ENCODE measurements at places on chromosomes 5 and 9.
A peak's percentile ranks its signal among the peaks of the same experiment; 100 is the strongest.

DNA sequence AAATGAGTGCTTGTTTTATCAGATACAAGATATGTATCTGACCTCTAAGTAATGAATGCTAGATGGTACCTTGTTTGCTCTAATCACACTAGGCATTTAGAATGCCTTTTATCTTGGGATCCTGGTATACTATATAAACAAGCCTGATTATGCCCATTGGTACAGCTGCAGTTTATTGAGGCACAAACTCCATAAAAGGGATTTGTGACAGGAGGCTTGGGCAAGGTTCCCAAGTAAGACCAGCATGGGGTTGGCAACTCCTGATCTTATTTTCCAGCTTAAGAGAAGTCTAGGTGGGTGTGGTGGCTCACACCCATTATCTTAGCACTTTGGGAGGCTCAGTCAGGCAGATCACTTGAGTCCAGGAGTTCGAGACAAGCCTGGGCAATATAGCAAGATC, 93.9 kb upstream of the DMRT1 start:
- no peak for DNase-seq

DNA sequence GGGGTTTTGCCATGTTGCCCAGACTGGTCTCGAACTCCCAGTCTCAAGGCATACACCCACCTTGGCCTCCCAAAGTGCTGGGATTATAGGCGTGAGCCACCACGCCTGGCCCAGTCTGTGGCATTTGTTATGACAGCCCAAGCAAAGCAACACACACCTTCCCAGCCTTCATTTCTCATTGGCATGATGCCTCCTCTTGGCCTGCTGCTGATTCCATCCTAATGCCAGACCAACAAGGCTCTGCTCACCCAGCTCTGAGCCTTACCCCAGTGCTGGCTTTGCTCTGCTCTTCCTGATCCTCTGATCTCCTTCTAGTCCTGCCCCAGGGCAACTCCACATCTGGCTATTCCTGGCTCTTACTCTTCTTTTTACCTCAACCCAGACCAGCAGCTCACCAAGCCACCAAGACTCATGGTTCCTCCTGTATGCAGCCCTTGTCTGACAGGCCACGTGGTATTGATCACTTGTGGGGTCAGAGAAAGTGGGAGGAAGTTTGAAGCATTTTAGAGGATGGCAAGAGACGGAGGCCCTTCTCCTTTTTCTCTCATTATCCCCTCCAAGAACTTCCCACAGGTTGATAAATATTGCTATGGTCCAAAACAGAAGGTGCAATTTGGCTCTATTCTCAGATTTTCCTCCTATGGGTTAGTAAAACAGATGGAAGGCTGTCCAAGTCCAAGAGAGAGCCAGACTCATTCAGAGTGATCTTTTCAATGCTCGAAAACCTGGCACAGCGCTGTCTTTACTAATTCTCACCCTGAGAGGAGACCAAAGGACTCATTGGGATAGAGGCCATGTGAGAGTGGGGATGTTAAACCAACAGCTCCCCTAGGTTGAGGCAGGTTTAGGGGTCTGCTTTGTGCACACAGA, 958 bp downstream of the CD180 start:
- DNase-seq: no peak

- DNase-seq: no peak
Measured at GRCh38 chr9:20532584-20532983, 89.7 kb downstream of the MLLT3 start.

DNA sequence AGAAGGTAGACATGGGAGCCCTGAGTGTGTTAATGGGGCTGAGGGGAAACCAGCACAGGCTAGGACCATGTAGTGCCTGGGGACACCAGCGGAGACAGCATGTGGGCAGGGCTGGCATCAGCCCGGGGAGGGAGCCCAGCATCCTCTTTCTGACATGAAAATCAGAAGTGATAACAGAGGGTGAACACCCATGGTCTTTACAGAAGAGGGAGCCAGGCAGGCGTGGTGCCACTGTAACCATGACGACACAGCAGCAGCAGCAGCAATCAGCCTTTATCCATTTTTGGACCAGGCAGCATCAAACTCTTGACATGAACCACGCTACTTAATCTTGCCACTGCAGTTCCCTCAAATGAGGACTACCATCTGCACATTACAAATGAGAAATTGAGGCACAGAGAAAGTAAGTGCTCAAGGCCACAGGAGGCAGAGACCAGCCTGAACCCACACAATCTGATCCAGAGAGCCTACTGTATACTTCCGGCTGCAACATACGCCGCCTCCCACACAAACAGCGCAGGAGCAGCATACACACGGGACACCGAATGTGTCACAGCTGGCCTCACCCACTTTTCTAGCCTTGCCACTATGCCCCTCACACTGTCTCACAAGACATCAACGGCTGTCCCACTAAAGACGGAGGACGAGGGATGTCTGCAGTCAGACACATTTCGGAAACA, 23.8 kb downstream of the CAMSAP1 start:
- DNase-seq: no peak

DNA sequence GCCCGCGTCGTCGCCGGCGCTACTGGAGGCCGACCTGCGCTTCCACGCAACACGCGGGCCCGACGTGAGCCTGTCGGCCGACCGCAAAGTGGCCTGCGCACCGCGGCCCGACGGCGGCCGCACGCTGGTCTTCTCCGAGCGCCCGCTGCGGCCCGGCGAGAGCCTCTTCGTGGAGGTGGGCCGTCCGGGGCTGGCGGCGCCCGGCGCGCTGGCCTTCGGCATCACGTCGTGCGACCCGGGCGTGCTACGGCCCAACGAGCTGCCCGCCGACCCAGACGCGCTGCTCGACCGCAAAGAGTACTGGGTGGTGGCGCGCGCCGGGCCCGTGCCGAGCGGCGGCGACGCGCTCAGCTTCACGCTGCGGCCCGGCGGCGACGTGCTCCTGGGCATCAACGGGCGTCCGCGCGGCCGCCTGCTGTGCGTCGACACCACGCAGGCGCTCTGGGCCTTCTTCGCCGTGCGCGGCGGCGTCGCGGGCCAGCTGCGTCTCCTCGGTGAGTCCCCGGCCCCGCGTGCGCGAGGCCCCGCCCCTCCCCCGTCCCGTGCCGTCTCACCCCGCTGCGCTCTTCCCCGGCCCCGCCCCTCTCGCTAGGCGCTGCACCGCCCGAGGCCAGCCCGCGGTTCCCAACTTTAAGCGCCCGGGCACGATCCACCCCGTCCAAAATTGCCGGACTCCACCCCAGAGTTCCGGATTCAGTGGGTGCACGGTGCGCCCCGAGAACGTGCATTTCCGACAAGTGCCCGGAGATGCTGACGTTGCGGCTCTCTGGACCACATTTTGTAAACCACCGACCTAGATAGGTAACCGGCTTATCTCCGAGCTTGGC, 42.8 kb downstream of the NEURL1B start:
- DNase-seq: peak; percentile 66

- DNase-seq: peak; percentile 94
Measured at GRCh38 chr9:121121582-121122087, 46.9 kb downstream of the CNTRL start.
